ENCODE measurements at places on chromosomes 1 and 21.

DNA sequence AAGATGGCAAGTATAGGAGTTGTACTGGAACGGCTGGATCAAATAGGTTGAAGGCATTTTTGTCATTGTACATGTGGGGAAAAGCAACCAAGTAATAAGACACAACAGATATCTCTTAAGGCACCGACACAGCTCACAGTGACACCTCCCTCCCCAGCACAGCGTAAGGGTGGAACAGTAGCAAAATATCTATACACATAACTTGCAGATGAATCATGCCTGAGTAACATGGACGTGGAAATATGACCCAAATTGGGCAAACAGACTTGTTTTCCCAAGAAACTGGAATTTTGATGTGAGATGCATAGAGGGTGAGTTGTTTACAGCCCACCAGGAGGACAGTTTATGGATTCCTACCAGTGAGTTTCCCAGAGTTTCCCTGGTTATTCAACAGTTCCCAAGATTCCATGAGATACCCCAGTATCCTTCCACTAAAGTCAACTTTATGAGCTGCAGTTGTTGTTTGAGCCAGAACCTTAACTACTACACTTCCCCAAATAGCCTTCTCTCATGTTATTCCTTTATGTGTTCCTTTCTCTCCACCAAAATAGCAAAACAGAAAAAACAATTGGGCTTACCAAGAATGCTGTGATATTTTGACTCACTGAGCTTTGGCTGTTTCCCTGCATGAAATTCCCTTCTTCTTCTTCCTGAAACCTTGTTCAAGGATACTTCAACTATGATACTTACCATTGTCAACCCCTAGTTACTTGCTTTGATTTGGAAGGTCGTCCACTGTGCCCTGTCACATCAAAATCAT, 7.1 kb upstream of the DR1 start:
- DNase-seq = no peak

GRCh38 chr1:98739762-98740161, 78.2 kb downstream of the SNX7 start:
- no peak for DNase-seq

DNA sequence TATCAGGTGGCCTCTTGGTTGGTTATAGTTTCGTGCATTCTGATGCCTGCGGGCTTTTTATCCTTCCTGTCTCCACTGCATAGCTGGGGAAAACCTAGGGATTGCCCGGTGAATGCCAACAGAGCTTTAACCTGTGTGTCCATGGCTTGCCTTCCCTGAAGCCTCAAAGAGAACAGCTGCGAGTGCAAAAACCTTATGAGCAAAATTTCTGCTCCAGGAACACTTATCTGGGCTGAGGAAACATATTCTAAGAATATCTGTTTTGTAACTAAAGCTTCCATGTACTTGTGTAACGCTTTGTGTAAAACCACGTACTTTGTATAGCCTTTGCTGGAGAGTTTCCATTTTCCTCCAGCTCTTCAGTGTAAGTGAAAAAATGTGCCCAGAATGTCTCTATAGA, 7.2 kb downstream of the CNST start:
- DNase-seq = no peak

DNA sequence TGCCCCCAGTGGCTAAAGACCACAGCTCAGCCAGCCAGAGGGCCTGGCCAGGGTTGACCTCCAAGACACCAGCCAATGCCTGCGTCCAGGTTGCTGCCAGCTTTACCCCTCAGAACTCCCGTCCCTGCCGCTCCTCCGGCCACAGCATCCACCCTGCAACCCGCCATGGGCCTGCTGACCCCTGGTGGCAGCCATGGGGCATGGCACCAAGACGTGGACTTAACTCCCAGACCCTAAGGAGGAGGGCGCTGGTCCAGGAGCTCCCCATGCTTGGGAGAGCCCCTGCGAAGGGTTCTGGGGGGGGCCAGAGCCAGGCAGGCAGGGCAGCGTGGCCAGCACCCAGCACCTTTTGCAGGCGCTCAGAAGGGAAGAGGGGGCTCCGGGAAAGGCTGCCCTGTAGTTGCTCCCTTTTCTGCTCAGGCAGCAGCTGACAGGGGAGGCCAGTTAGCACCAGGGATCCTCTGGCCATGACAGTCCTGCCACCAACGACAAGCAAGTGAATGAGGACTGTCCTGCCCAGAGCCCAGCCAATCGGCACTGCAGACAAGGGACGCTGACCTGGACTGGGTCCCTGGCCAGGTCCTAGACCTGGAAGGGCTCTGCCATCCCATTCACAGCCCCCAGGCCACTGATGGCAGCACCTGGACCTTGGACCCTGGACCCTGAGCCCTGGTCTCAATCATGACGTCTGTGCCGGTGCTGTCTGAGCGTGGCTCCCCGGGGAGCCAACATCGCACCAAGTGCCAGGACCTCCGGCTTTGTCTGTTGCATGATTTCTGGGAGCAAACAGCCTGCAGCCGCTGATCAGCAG, 246.2 kb downstream of the NPHP4 start:
- peak; percentile 49 for DNase-seq

DNA sequence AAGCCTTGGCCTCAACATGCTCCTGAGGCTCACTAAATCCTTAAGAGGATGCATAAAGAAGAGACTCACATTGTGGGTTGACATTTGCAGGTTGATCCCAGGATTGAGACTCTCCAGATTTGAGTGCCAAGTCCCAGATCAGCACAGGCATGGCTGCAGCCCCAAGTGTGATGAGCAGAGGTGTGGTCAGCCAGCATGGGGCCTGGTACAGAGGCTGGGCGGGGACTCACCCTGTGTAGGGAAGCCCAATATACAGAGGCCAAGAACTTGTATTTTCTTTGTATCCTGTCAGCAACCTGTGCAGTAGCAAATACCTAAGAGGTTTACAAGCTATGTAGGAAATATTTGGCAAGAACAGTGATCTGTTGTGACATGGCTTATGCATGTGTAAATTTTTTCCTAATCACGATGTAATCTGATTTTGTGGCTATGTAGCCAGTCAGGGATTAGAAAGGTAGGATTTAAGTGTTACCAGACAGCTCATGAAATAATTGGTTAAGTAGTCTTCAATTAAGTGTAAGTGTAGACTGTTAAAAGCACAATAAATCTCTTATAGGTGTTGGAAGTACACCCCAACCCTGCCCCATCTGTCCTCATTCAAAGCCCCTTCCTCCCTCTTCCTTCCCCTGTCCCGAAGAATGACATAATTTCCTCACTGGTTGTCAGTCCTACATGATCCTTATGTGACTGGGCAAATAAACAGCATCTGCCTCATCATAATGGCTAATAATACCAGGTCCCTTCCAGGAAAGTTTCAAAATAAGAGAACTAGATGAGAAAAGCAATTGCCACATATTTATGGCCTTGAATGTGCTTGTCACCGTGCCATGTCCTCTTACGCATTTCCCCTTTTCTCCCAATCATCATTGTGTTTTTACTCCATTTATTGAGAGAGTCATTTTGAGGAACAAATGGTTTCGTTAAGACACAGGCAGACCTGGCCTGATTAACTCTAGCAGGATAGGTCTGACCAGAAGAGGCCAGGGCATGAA, 120.9 kb downstream of the HLX start:
- no peak for DNase-seq

DNA sequence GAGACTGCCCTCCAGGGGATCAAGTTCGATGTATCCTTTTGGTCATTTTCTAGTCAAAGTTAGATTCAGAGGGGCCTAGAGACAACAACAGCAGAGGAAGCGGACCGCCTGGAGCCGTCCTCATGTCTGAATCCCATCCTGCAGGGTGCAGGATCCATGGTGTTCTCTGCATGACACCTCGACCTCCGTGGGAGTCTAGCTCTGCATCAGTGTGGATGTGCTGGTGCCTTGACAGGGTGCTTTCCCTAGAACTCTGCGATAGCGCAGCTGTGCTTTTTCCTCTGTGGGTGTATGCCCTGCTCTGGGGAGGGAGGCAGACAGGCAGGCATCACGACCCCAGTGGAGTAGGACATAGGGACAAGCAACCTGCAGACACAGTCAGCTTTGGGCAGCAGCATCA, 48.2 kb upstream of the A3GALT2 start:
- DNase-seq = no peak

- peak; percentile 88 for DNase-seq
Observed at GRCh38 chr1:207050480-207051190, 373 bp downstream of the YOD1 start.
